EL (cell line): ENCODE measurements at places on chromosomes 7 and 10.

DNA sequence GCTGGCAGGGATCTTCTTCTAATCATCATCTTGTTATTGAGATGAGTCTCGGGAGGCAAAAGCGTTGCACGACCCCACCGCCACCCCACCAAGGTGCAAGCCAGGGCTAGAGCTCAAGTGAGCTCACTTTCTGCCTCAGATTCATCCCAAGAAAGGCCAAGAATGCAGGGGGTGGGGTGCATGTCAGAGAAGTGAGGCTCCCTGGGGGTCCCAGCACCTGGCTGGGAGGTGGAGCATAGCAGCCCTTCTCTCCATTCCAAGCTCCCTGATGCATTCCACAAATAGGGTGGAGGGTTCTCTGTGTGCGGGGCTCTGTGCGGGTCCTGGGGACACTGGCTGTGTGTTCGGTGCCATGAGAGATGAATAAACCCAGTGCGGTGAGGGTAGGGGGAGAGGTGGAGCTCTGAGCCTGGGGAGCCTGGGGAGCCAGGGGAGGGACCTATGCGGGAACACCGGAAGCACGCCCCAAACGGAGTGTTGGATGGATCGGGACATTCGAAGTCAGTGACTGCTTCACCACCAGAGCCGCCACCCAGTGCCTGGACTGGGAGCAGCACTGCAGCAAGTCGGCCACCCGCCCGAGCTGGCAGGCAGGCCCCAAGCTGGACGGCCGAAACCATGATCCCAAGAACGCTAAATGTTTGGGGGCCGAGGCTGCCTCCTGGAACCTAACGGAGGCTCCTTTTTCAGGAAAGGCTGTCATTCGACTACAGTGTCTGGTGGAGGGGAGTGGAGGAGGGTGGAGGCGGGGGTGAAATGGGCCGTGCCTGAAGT lies 17.9 kb upstream of the HMX3 start:
- DNase-seq = no peak

DNA sequence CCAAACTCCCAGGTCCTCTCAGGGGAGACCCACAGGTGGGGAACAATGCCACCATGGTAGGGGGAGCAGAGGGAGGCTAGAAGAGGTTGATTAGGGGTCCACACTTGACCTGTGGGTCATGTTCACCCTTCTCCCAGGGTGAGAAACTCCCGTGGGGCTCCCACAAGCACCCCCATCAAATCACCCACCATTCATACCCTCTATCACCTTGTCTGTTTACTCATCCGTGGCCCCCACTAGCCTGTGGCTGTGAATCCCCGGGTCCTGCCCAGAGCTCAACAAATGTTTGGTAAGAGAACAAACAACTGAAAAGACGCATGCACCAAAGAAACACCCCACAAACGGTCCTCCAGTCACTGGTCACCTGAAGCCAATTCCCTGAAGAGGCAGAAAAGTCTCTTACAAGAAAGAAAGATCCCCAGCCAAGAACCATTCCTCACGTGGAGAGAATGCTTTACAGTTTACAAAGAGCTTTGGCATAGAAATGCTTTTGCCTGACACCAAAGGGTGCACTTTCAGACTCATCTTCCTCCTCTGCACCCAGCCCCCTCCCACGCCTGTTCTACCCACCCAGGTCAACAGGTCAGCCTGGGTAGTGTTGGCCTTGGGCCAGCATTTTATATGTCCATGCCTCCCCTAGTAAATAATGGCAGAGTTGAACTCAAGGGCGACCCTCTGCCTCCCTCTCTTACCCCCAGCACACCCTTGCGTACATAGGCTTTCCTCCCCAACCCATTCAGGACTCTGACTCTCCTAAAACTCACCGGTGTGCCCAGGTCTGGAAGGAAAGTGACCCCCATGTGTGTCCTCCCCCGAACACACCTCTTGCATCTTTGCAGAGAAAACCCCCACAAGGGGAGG lies 1.9 kb downstream of the ZCCHC24 start:
- no peak for DNase-seq

DNA sequence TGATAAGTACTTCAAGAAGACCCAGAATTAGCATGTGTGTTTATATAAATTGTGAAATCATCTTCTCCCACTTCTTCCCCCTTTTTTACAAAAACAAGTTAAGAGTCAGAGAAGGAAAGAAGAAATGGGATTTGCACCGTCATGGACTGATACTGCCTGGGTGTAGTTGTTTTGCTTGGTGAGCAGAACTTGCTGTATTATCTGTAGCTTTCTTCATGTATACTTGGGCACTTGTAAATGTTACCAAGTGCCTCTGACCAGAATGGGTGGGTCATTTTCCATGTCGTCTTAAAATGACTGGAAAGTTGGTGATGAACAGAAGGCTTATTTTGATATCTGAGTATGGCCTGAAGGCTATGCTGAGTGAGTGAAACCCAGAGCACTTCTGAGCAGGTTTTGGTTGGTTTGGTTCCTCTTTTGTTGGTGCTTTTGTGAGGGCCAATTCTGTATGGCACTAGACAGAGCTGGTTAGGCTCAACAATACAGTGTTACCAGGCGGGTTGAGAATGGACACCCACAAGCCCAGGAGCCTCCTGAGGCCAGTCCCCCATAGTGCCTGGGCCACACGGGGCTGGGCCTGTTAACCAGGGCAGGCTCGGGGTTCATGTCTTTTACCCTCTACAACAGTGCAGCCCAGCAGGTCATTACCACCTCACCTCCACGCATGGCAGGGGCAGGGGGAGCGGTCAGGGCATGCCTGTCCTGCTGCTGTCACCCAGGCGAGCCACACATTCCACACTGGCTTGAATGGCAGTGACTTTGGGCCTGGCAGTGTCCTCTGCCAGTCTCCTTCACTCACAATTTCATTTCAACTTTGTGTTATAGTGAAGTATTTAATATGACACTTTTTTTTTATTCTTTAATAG lies 115.1 kb downstream of the CCNY start:
- no peak for DNase-seq

DNA sequence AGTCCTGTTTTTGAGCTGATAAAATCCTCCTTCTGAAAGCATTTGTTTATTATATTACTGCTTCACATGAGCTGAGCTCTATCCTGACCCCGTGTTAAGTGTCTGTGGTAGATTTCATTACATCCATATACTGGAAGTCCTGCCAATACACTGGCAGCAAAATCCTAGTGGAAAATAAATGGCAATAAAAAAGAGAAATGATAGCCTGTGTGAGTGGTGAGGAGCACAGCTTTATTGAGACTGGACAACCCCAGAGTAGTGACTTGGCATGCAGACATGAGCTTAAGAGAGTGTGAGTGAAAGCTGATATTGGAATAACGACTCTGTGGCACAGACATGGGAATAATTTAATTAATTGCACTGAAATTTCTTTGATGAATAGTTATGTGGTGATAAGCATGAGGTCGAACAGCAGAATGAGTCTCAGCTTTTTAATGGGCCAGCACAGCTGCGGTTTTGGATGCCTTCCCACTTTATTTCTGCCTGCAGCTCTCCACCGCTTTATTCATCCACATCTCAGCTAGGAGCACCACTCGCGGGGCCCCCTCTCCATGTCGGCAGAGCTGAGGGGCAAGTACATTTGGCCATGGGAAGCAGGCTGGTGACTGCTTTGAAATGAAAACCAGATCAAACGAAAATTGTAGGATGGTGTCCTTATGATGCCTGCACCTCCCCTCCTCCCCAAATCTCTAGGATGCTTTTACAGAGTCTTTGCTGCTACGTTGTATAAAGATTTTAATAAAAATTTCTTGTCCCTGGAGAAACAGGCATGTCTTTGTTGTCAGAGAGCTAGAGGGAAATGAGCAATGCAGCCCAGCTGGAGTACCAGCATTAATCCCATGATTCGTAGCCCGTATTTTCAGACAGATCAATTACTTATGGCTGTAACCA lies 494.3 kb downstream of the AUTS2 start:
- no peak for DNase-seq

DNA sequence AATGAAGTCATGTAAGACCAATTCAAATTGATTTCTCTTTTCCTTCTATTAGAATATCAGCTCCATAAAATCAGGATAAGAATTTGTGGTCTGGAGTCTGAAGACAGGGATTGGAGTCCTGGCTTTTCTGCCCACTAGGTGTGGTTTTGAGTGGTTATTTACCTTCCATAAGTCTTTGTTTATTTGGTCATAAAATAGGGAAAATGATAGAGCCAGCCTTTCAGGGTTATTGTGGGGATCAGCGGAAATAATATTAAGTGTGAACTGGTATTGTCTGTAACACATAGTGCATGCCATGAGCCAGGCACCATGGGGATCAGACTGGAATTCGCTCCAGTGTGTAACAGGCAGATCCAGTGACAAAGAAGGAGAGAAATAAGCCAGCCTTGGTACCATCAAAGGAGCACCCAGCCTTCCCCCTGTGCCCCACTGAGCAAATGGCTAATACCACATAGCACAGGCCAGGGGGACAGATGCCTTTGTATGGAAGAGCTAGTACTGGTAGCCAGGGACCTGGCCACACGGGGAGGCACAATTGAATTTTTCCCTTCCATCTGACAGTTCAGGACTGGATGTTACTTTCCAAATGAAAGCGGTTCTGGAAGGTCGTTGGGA lies 509.7 kb upstream of the PODXL start:
- no peak for DNase-seq

DNA sequence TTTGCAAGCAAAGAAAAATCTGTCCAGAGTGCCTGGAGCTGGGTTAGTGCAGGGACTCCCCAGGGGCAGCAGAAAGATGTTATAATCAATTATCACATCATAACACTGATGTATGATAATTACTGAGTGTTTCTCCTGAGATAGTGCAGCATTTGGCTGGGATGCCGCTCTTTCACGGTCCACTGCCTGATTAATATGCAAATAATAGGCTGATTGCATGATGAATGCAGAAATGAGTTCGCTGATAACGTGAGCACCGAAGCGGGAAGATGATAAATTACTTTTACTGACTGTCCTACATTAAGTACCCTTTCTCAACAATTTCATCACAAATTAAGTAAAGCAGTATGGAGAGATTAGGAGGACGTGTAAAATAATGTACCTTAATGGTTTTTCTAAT lies 71.4 kb upstream of the SH2B2 start:
- no peak for DNase-seq

DNA sequence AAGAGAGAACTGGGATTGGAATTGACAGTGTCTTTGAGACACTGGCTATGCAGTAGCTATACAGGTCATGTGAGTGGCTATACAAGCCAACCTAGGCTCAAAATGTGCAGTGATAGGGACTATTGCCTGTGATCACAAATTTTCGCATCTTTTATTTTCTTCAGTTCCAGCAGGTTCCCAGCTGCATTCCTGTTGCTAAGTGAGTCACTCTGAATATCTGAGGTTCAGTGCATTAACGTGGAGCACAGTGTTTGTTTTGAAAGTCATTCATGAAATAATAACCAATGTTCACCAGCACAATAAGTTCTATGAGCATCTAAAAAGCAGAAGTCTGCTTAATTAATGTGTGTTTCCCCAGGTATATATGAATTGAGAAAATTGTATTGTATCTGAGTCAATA lies 1236.0 kb upstream of the CELF2 start:
- DNase-seq = no peak

GRCh38 chr7:13111230-13111629 lies 423.8 kb downstream of the ARL4A start:
- peak; percentile 16 for DNase-seq

DNA sequence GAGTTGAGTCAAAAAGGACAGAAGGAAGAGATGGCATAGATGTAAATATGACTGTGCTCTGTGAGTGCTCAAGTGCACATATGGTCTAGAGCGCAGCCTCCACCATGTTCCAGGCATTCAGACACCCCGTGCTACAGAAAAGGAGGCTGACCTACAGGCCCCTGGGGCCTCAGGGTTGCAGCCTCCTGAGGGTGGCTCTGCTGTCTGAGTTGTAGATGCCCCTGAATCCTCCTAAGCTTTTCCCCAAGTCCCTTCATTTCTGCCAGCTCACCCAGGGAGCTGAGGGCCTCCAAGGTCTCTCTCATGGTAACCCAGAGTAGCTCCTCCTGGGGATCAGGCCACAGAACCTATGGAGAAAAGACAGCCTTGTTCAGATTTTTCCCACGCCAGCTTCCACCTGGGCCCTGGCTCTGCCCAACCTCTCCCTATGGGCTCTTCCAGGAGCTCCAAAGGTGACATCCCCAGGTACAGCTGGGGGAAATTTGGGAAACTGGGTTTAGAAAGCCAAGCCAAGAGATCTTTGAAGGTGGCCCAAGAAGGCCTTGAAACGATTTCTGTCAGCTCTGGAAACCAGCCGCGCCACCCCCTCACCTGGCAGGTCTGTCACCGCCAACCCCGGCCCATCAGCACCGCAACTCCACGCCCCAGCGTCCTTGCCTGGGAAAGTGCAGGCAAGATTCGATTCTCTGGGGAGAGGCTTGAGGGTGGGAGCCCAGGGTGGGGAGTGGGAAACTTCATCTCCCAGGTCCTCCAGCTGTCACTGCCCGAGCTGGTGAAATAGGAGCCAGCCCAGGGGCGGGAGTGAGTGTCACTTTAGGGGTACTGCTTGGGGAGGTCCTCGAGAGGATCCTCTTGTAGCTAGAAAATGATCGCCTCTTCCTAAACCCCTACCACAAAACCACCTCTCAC lies 2.4 kb downstream of the ZNF467 start:
- no peak for DNase-seq

DNA sequence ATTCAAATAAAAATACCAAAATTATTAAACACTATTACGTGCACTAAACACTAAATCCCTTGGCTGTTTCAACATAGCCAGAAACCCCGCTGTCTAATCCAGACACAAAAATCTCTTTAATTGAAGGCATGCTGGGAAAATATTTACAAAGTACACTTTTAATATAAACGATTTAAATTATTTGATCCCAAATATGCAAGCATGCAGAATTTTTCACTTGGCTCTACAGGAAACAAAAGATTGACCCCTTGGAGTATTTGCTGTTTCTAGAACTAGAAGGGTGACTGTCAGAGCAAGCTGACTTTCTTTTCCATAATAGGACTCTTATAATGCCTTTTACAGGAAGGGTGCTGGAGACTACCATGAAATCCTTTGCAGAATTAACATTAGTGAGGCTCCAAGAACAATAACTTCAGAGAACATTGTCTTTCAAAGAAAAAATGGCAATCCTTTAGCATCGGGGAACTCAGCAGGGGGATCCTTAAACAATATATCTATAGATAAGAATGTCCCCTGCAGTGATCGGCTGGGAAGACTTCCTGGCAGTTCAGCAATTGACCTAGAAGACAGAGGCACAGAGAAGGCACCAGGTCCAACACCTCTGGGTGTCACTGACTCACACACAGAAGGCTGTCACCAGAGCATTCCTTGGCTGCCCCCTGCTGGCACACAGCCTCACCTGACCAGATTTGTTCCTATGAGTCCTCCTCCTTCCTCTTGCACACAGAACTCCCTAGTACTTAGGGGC lies 55.8 kb upstream of the MRLN start:
- DNase-seq = peak; percentile 60

- DNase-seq = peak; percentile 47
These were observed 127.4 kb upstream of the AGR3 start for GRCh38 chr7:17009007-17009719.

GRCh38 chr7:69599286-69599954 lies 1.1 kb downstream of the AUTS2 start:
- no peak for DNase-seq

- DNase-seq = no peak
These were observed 411.3 kb upstream of the SEMA3C start for GRCh38 chr7:81330108-81330507.

- no peak for DNase-seq
These were observed 407.6 kb downstream of the GLRX3 start for GRCh38 chr10:130543794-130544193.

- peak; percentile 95 for DNase-seq
These were observed 239.9 kb upstream of the ZNF32 start for GRCh38 chr10:43888586-43888985.
